Hepatocyte (in vitro differentiated cells): ENCODE measurements at places on chromosomes 5 and 9. TPM values are rescaled to one million over a fixed set of nuclear protein-coding genes. Genes with fewer than 3 reads are reported as not detected.

The TOPORS gene
- 14.1 and 15.4 TPM in 2 replicates for polyA plus RNA-seq

DNA sequence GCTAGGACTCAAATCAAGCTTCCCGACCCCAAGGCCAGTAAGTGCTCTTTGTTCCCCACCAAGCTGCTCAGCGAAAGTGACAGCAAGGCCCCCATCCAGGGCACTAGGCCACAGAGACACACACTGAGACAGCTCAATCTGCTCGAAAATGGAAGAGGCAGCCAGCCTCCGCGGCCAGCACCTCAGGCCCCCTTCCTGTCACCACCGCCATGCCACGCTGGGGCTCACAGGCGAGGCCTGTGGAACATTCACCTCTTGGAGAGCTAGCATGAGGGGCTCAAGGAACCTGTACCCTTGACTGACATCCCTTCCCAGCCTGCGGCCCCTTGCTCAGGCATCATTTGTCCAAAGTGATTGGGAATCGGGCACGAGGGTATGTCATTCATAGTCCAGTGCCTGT lies 71.4 kb downstream of the PAX5 start:
- no peak for DNase-seq

The IL9 gene
- polyA plus RNA-seq = not detected in 2 replicates

DNA sequence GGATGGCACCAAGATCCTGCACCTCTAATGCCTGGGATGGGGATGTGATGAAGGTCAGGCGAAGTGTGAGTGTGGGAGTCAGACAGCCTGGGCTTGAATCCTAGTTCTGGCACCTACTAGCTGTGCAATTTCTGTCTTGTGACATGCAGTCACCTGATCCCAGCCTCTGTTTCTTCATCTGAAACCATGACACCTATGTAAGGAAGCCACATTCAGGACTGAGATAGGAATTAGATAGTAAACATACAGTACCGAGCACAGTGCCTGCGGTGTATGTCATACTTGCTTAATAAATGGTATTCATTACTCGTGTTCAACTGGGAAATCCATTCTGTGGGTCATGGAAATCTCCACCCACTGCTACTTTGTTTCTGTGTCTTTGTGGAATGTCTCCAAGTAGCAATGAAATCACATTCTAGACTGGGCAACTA lies 140.6 kb upstream of the STC2 start:
- DNase-seq = no peak

The IFNA2 gene
- not detected in 2 replicates for polyA plus RNA-seq

The SMIM33 gene
- not detected in 2 replicates for polyA plus RNA-seq

DNA sequence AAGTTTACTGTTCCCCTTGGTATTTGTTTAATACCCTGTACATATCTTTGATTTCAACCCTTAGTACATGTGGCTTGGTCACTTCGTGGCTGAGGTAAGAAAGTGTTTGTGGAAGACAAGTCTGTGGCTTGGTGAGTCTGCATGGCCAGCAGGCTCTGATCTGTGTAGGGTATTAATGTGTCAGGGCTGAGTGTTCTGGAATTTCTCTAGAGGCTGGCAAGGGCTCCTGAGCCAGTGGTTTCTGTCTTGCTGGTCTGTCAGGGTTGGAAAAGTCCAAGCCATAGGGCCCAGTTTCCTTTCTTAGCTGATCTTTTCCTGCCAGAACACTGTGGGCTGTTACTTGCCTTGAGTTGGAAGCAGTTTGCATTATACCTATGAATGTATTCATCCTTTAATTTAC lies 48.0 kb upstream of the FBXL7 start:
- DNase-seq = peak; percentile 16

The DDX4 gene
- polyA plus RNA-seq = not detected in 2 replicates

DNA sequence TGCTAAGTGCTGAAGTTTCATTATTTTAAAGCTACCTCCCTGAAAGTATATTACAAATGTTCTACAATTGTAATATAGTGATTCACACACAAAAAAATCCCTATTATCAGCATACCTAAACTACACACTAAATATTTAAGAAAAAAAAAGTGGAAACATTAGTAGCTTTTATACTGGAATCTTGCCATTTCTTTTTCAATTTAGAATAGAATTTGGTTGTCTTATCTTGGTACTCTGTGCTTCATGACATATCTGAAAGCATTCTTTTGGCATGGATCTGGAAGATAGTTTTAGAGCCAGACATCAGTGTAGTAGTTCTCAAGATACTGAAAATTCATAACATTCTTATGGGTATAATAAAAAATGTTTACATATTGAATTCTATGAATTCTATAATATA lies 35.0 kb downstream of the SLC1A3 start:
- DNase-seq = no peak

- DNase-seq = peak; percentile 89
Observed at GRCh38 chr5:109410389-109411148, 795 bp upstream of the PJA2 start.

The AQP7 gene
- 11.6 and 16.6 TPM in 2 replicates for polyA plus RNA-seq

- DNase-seq = no peak
Observed at GRCh38 chr5:174553556-174553955, 170.8 kb upstream of the MSX2 start.

DNA sequence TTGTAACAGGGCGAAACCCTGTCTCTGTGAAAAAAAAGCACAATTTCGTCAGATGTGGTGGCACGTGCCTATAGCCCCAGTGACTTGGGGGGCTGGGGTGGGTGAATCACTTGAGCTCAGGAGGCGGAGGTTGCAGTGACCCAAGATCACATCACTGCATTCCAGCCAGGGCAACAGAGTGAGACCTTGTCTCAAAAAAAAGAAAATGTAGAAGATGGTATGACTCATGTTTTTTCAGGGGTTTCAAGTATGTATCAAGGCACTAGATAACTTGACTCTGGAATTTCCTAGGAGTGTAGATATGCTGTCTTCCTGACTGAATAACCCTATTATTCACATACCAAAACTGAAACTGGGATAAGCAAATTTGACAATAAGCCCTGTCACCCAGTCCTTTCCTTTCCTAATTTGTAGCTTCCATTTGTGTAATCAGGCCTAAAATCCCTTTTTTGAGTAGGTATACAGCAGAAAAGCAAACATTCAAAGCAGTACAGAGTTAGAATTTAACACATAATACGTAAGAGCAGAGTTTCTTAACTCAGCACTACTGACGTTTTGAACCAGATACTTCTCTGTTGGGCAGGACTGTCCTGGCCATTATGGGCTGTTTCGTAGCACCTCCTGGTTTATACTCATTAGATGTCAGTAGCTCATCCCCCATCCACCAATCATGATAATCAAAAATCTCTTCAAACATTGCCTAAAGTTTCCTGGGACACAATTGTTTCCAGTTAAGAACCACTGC lies 17.3 kb upstream of the ANKRD18B start:
- DNase-seq = peak; percentile 59

- DNase-seq = no peak
Observed at GRCh38 chr5:11973469-11973868, 69.2 kb upstream of the CTNND2 start.

- no peak for DNase-seq
Observed at GRCh38 chr5:141494761-141495452, 6.0 kb downstream of the PCDHGC5 start.

- no peak for DNase-seq
Observed at GRCh38 chr5:160629003-160629402, 207.3 kb downstream of the PTTG1 start.

The ZNF462 gene
- 7.8 and 8.6 TPM in 2 replicates for polyA plus RNA-seq

DNA sequence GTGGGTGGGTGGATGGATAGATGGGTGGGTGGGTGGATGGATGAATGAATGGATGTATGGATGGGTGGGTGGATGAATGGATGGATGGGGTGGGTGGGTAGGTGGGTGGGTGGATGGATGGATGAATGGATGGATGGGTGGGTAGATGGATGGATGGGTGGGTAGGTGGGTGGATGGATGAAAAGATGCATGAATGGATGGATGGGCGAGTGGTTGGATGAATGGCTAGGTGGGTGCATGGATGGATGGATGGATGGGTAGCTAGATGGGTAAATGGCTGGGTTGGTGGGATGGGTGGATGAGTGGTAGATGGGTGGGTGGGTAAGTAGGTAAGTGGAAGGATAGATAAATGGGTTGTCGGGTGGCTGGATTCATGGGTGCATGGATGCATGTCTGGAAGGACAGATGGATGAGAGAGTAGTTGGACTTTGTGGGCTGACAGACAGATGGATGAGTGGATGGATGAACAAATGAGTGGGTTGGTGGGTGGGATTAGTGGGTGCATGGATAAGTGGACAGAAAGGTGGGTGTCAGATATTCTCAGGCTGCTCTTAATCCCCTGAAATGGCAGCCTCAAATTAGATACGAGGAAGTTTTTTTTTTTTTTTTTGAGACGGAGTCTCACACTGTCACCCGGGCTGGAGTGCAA lies 100.8 kb upstream of the SARDH start:
- no peak for DNase-seq

- peak; percentile 67 for DNase-seq
Observed at GRCh38 chr9:132994410-132995120, 16.1 kb downstream of the GFI1B start.

The ZDHHC11B gene
- 1.3 and 1.9 TPM in 2 replicates for polyA plus RNA-seq

The SEMA6A gene
- polyA plus RNA-seq = 35.8 and 38.2 TPM in 2 replicates

DNA sequence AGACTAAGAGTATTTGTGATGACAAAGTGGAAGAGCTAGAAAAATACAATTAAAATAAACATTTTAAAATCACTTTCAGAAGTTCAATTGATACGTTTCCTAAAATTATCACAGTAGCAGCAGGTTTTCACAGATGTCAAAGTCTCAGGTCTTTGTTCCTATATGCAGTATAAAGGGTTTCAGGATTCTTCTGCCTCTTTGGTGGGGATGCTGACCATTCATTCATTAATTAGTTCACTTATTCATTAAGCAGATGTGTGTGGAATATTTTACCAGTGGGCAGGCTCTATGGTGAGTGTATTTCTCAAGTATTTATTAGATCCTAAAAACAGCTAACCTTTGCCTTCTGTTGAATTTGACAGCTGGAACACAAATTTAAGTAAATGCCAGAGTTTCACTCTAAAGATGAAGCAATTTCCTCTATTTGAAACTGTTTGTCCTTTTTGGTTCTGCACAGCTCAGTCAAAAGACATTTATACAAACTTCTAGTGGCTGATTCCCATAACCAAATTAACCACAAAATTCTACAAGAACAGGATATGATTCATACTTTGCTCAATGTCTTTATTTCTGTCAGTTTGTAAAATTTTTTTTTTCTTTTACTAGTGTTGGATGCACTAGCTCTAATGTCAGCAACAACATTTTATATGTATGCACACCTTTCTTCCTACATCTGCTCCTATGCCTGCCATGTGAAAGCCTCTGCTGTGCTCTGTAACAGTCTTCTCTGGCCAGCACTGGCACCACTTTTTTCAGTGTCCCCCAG lies 75.9 kb upstream of the PRR16 start:
- no peak for DNase-seq

The MAMDC2 gene
- polyA plus RNA-seq = 0.65 and 1.1 TPM in 2 replicates

DNA sequence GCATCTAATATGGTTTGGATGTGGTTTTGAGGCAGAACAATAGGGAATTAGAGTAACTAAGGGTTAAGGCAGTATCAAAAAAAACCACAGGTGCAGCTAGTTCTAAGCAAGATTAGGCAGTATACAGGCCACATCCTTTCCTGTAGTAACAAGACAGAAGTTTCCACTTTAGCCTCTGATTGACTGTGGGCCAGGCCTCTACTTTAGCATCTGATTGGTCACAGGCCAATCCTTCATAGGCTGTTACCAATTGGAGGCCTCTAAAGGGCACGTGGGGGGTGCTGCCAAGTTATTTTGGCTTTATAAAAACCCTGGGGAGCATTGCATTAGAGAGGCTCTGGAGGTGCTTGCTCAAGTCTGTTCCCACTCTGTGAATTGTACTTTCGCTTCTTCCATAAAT lies 144.1 kb upstream of the ST8SIA4 start:
- DNase-seq = no peak

GRCh38 chr9:37371565-37372464 lies 50.7 kb upstream of the GRHPR start:
- peak; percentile 23 for DNase-seq

GRCh38 chr9:95206143-95206542 lies 111.4 kb downstream of the FANCC start:
- no peak for DNase-seq

DNA sequence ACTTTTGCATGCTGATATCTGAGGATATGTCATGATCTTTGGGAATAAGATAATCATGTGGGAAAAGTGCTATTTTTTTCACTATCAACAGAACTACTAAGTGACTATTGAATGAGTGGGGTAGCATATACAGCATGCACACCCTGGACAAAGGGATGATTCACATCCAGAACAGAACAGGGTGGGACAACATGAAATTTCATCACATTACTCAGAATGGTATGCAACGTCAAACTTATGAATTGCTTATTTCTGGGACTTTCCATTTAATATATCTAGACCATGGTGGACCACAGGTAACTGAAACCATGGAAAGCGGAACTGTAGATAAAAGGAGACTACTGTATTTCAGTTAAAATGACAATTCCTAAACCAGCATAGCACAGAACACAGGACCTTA lies 370.0 kb downstream of the HINT1 start:
- DNase-seq = no peak

DNA sequence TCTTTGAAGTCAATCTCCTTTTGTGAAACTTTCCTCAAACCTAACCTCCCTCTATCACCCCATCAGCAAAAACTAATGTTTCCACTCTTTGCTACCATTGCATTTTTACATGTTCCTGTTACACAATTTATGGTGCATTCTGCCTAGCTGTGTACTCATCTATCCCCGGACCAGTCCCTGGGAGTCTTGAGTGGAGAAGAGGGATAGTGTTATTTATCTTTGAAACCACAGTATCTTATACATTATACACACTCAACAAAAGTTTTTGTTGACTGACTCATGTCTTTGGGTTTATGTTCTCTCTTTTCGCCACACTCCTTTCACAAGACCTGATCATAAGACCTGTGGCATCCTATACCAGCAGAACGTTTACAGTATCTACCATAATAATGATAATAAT lies 26.4 kb downstream of the TNFAIP8 start:
- no peak for DNase-seq

GRCh38 chr5:109359642-109360041 lies 50.1 kb downstream of the PJA2 start:
- no peak for DNase-seq

DNA sequence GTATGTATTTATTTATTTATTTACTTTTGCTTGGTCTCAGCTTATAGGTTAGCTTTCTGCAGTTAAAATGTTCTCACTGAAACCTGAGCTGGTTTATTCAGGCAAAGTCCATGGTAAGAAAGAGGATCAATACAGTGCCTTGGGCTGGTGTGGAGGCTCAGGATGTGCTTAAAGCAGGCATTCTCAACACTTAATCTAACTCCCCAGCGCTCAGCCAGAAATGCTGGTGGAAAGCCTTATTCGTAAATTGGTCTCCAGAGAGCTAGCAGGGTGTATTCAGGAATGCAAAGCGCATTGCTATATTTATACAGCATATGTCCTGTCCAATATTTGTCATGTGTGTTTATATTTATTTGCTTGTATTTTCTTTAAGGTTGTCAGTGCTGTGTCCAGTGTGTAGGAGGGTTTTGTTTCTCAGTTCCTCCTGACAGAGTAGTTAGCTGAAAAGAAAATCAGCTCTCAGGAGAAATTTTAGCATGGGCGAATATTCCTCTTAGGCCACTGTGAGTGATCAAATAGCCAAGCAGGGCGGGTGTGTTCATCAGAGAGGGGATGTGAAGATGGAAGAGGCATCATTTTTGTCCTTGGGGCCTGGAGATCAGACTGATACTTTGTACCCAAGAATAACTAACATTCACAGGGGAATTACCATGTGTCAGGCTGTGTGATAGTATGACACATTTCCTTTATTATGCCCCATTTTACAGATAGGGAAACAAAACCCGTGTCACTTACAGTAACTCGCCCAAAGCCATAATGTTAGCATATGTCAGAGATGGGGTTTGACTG lies 65.8 kb downstream of the DOCK2 start:
- no peak for DNase-seq
